ENCODE measurements at places on chromosomes 13 and 19.

GRCh38 chr19:5172859-5173630 is 167.6 kb downstream of the PTPRS start:
- DNase-seq = peak; percentile 28

- no peak for DNase-seq
Measured at GRCh38 chr13:79231887-79232286, 174.2 kb downstream of the RBM26 start.

GRCh38 chr19:4567584-4568071 is 8.1 kb upstream of the SEMA6B start:
- peak; percentile 47 for DNase-seq

GRCh38 chr13:73401769-73402168 is 343.0 kb downstream of the KLF5 start:
- DNase-seq = no peak

- no peak for DNase-seq
Measured at GRCh38 chr13:73304442-73304841, 245.6 kb downstream of the KLF5 start.

- DNase-seq = peak; percentile 26
Measured at GRCh38 chr19:15124572-15125231, 17.5 kb downstream of the SYDE1 start.

- peak; percentile 86 for DNase-seq
Measured at GRCh38 chr13:98910501-98910951, 67.3 kb downstream of the DOCK9 start.

DNA sequence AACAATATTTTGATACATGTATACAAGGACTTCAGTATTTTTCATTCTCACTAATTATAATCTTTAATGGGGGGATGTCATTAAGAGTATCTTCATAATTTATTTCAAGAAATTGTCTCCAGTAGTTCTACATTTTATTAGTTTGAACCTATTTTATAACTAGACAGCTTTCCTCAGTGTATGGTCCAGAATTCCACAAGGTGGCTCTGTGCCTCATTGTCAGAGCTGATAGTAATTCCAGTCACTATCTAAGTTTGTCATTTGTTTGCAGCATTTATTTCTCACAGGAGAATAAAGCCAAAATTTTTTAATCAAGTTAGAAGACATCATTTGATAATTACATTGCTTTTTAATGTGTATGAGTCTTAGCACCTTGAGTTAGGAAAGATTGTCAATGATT is 1633.0 kb upstream of the PCDH20 start:
- no peak for DNase-seq

- no peak for DNase-seq
Measured at GRCh38 chr13:107713314-107713713, 502.0 kb downstream of the LIG4 start.

GRCh38 chr13:84025824-84026223 is 143.6 kb upstream of the SLITRK1 start:
- no peak for DNase-seq

- no peak for DNase-seq
Measured at GRCh38 chr19:4993683-4994082, 24.8 kb downstream of the KDM4B start.

GRCh38 chr13:101552786-101553185 is 100.3 kb downstream of the ITGBL1 start:
- DNase-seq = no peak

GRCh38 chr19:10543420-10544241 is at the start of gene ATG4D:
Gene ATG4D, plus strand, starts transcription at chr19:10543904. Its CDS starts 187 bp downstream, at chr19:10544091.
- DNase-seq = peak; percentile 96

GRCh38 chr19:16927883-16928282 is 39.1 kb downstream of the F2RL3 start:
- DNase-seq = no peak

Measured in common myeloid progenitor, CD34-positive (primary cell).